ENCODE measurements at places on chromosomes 4 and X.

- no peak for DNase-seq
Observed at GRCh38 chrX:152899111-152899873, 1.4 kb downstream of the ZNF185 start.

DNA sequence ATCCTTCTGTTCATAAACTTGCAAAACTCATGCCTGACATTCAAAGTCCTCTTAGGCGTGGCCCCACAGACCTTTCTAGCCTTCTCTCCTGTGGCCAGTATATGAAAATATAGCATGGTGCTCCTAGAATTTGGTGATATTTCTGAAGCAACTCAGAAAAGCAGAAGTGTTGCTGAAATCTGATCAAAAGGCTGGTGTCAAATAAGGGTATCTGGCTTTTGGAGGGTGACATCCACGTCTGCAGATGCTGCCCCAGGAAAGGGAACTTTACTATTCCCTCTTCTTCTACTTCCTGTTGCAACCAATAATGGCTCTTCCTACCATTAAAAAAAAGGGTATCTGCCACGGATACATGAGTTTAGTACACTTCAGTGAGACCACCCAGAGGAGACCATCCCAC lies 83.9 kb upstream of the RPS6KA3 start:
- no peak for DNase-seq

DNA sequence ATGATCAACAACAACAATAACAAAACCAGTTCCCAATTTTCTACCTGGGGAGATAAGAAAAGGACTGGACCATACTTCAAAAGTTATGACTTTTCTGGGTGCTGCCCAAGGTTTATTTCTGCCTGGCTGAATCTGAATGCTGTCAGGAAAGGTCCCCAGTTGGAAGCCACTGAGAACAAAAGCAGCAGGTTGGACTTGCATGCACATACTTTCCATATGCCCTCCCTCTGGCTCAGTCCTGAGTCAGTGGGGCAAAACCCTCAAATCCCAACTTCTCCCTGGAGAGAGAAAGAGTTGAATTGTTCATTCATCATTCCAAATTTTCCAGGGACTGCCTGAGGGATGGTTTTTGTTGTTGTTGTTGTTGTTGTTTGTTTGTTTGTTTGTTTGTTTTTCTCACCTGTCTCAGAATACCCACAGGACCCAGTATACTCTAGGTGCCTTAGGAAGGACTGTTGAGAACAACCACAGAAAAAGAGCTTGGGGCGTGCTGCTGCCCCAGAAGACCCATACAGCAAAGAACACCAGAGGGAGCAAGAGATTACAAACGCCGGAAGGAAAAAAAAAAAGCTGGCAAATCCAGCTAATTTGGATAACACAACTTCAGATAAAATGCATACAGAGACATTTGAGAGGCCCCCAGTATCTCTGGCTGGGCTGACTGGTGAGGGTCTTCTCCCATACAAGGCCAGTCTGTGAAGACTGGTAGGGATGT lies 138.9 kb upstream of the INPP4B start:
- no peak for DNase-seq

DNA sequence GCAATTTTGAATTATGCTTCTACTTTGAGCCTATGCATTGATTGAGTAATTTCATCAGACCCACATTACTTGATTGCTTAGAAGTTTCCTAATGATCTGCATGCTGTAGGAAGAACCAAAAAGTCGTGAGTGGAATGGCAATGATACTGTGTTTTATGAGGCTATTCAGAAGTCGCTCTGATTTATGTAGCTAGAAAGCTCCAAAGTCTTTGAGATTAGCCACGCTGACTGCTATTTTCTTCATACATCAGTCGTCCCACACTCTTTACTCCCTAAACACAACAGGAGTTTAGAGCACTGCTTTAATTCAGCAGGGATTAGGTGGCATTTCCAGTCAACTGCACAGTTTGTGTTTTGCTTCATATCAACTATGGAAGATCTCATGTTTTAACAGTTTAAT lies 4.1 kb downstream of the GRID2 start:
- no peak for DNase-seq

- no peak for DNase-seq
Observed at GRCh38 chr4:137703195-137703594, 170.9 kb upstream of the PCDH18 start.

DNA sequence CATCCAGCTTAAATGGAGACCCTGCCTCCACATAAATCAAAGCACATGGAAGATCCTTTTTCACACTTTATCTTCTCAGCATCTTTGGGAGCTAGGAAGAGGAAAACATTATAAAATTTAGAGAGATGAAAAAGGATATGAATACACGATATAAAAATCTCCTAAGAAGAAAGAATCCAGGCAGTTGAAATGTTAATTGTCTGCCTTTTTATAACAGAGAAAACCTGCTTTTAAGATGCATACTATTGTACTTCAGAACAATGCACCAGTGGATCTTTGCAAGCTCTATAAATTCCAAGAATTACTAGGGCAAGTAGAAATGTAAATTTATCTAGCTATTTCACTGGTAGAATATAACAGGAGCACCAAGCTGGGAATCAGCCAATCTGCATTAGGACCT lies 300.3 kb upstream of the GALNT7 start:
- DNase-seq, result no peak

DNA sequence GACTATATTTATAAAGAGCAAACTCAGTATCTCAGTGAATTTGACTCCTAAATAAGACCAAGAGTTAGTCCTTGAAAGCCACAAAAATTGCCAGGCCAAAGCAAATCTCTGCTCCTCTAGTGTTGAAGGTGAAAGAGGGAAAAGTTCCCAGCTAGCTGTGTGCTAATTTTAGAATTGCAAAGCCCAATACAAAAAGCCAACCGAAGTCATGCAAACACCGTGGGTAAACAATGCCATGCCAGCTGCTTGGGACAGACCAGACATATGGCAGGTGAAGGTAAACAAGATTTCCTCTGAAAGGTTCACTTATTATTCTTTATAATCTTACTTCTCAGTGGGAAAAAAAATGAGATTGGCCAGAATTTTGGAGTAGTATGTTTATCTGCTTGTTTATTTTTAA lies 80.5 kb upstream of the LNX1 start:
- DNase-seq, result no peak

DNA sequence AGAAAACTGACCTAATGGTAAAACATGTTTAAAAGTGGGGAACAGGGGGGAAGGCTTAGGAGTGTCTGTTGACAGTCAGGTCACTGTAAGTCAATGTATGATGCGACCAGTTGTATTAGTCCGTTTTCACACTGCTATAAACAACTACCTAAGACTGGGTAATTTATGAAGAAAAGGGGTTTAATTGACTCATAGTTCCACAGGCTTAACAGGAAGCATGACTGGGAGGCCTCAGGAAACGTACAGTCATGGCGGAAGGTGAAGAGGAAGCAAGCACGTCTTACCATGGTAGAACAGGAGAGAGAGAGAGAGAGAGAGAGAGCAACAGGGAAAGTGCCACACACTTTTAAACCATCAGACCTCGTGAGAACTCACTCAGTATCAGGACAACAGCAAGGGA lies 13.0 kb upstream of the PLAC1 start:
- no peak for DNase-seq

GRCh38 chr4:152258391-152258790 lies 277.5 kb downstream of the FBXW7 start:
- no peak for DNase-seq

DNA sequence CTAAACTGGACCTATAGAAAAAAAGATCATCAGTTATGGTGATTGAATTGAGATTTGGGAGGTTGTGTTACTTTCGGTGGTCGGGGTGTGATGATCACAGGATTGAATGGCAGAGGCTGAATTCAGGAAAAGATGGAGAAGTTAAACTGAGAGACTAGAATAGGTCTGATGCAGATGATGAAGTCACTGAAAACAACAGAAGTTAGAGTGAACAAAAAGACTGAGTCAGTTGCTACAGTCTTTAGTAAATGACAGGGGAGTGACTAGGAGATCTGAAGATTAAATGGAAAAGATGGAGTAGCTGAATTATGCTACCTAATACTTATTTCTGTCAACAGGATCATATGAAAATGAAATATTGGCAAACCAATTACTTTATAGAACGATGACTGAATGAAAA lies 163.2 kb downstream of the RPA4 start:
- no peak for DNase-seq

DNA sequence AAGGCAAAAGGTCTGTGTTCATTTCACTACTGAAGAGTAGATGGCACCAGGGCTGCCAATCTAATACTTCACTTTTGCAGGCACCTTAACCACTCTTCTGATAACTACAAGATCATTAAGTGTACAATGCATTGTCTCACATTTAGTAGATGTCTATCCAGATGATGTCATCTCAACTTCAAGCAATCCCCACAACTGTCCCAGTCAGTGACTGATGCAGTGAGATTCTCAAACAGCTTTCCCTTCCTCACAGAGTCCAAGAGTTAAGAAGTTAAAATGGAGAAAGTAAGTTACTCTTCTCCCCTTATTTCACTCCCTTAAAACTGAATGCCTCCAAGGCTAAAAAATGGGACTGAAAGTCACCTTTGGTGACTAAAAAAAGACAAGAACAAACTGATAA lies 10.7 kb downstream of the AP1S2 start:
- DNase-seq, result no peak

GRCh38 chr4:148980782-148981480 lies 538.7 kb upstream of the NR3C2 start:
- DNase-seq, result no peak

- no peak for DNase-seq
Observed at GRCh38 chr4:135032670-135033069, 831.1 kb upstream of the PABPC4L start.

DNA sequence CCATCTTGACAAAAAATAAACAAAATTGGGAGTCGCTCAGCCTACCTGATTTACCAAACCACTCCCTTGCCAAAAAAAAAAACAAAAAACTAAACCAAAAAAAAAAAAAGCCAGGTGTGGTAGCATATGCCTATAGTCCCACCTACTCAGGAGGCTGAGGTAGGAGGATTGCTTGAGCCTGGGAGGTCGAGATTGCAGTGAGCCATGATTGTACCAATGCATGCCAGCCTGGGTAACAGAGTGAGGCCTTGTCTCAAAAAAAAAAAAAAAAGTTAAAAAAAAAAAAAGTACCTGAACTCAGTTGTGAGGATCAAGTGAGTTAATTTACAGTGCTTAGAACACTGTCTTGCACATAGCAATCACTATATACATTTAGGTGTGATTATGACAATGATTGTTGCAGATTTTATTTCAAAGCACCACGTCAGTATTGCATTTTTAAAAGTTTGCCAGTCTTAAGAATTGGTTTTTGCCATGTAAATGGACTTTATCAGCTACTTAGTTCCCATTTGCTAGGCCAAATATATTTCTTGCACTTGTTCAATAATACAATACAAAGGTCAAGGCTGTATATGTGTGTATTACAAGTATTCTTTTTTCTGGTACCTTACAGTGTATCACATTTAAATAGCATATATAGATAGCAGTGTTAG lies 4.6 kb downstream of the NUDT9 start:
- DNase-seq, result no peak

- no peak for DNase-seq
Observed at GRCh38 chrX:25851141-25851540, 287.0 kb upstream of the MAGEB18 start.

GRCh38 chr4:152805071-152805650 lies 25.4 kb downstream of the ARFIP1 start:
- DNase-seq, result no peak

- no peak for DNase-seq
Observed at GRCh38 chrX:82675104-82675503, 833.0 kb upstream of the POU3F4 start.

GRCh38 chr4:144575181-144575580 lies 70.8 kb upstream of the HHIP start:
- DNase-seq, result peak; percentile 34

DNA sequence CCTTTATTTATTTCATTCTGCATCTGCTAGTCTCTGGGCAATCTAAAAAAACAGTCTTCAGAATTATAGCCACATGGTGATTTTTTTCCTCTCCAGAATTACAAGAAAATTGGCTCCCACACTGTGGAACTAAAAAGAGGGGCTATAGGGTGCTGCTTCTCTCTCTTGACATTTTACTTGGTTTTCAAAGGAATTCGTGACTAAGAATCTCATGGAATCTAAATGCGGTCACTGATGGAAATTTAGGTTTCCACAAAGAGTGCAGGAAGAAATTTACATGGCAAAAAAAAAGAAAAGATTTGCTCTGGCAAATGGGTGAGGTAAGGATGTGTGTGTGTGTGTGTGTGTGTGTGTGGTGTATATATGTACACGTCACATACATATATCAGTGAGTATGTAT lies 10.2 kb downstream of the ATXN3L start:
- no peak for DNase-seq

DNA sequence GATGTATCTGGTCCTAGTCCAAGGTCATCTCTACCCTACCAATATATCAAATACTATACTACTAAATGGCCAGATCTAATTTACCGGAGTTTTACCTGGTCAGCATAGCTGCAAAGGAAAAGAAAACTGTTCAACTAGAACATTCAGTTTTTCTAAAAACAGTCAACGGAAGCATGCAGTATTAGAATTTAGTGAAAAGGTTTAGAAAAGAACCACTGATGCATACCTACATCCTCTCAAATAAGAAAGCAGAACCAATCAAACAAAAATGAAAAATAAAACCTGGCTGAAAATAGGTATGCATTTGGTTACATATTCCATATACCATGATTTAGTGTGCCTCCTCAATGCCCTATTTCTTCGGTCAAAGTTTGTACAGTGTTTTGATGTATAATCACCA lies 140.0 kb downstream of the CHM start:
- DNase-seq, result no peak

DNA sequence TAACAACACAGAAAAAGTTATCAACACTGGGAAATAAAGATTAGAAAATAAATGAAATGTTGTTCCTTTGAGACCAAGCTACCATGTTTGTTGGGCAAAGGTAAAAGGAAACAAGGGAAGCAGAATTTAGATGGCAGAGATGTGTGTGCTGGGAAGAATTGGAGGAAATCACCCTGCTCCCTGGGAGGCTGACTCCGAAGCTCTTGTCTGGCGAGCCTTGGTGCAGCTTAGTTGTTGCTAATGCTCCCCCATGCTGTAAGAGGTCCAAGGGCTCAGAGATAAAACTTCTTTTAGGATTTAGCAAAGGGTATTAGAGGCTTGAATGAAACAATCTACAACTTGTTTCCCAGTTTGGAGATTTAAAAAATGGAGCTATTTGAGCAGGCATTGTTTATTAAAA lies 123.8 kb upstream of the DDIT4L start:
- no peak for DNase-seq

GRCh38 chr4:26815199-26815598 lies 45.4 kb upstream of the STIM2 start:
- DNase-seq, result no peak

DNA sequence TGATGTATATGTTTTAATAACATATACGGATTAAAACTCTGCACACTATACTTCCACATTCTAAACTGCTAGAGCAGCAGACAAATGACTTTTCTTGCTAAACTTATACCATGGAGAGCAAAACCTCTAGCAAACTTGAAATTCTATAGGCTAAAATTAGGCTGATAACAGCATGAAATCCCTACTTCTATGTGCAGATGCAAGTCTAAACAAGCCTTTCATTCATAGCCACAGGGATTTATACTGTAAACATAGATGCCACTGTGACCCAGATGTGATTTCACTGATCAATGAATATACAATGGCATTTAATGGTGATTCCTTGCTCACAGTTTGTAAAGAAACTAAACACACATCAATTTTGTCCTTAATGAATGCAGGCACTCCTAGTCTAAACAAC lies 151.0 kb downstream of the ANTXR2 start:
- no peak for DNase-seq

GRCh38 chr4:128513664-128514484 lies 226.3 kb upstream of the PGRMC2 start:
- no peak for DNase-seq

GRCh38 chr4:73698217-73698616 lies 42.2 kb upstream of the CXCL8 start:
- DNase-seq, result no peak
